H7 (cell line): ENCODE measurements at places on chromosomes 3 and 15.
A peak's percentile ranks its signal among the peaks of the same experiment; 100 is the strongest.

- DNase-seq, result no peak
These were observed 75.7 kb upstream of the TP63 start for GRCh38 chr3:189555558-189555881.

DNA sequence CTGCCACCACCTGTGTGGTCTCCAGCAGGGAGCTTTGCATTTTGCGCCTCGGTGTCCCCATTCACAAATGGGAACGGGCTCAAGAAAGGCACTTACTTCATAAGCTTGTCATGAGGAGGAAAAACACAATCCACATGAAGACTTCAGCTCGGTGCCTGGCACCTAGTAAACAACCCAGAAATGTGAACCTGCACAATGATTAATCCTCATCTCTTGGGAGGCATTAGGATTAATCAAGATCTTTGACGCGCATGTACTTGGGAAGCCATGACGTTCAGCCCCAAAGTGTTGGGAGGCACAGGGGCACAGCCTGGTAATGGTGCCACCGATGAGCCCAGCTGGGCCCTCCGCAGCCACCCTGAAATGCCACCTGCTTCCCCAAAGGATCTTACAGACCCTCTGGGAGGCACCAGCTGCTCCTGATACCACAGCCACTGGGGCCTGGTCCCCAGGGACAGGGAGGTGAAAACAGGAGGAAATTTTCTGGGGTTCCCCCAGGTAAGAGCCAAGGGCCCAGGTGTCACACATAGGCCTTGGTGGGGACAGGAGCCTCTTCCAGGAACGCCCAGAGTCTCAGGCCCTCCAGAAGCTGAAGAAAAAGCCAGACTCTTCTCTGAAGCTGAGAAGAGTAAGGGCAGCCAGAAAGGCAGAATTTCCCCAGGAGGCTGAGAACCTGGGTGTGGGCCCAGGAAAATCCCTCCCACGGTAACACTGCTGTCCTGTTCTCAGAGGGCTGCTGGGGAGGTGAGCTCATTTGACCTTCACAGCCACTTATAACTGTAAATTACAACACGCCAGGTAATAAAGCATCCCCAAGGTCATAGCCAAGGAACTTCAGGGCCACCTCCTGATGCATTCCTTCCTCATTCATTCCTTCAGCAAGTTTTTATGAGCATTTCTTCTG is 507.5 kb downstream of the SHQ1 start:
- no peak for DNase-seq

DNA sequence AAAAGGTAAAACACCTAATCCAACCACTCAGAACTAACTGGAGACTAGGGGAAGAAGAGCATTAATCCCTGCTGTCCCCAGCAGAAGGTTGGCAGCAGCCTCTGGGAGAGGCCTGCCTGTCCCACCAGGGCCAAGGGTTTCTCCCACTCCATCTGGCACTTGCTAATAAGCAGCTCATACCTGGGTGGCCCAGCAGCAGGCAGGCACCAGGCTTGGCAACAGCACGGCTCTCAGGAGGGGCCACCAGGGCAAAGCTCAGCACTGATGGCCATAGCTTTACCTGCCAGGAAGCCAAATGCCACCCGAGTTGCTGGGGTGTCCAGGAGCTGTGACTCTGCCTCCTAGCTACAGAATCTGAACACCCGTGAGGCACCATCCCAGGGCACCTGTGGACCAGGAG is 58.3 kb downstream of the BOC start:
- DNase-seq, result no peak

DNA sequence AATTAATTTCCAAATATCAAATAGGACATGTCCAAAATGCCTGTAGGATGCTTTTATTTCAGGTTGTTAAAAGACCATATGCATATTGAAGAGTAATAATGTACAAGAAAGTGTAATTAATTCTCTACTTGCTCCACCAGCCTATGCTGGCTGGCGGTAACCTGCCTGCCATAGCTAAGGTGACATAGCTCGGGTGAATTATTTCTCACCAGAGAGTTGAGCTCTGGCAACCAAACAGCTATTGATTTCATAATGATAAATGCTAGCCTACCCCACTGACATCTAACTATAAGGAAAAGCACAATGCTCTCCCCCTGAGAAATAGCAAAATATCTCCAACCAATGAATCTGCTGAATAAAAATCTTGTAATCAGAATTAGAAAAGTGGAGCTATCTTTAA is 48.9 kb downstream of the GADL1 start:
- no peak for DNase-seq

DNA sequence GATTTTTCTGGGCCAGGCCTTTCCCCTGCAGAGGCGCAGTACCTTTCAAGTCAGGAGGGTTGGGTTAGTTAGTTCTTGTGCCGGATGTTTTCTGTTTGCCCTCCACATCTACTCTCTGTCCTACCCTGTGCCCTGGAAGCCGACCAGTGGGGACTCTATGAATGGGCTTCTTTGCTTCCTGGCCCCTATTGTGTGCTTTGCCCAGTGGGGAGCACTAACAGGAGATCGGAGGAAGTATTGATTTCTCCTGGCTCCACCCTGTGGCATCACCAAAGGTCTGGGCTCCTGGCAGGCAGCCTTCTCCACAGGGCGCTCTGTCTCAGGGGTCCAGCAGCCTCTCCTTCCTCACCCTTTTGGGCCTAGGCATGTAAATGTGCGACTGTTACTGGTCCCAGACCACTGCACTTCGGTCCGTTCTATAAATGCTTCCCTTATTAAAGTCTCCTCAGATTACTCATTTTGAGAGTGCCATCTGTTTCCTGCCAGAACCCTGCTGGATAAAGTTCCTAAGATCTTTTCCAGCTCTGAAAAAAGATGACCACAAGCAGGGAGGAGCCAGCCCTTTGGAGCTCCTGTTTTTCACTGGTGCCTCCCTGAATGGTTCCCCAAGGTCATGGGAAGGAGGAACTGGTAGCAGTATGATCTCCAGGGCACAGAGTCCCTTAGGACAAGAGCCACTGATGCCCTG is 44.5 kb downstream of the CTDSPL start:
- no peak for DNase-seq

DNA sequence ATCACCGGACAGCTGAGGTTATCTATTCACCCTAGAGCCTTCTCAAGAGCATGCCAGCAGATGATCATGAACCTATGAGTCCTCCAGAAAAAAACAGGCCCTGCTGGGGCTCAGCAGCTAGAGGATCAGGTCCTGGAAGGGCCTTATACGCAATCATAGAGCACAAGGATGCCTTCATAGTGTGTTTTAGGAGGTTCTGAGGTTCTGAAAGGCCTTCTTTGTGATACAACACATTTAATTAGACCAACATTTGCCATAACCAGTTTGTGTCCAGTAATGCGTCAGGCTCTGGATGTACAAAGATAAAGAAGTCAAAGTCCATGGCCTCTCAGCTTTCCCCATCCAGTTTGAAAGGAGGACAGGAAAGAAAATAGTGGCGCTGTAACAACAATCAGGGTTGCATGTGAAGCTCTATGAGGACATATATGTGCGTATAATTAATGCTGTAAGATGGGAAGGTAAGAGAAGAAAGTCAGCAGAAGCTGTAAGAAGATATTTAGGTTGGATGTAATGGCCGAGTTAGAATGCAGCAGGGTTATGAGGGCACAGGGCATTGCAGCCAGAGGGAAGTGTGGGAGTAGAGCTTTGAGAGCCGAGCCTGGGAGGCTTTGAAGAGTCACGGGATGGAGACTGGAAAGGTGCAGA is 302.6 kb upstream of the TBL1XR1 start:
- no peak for DNase-seq

DNA sequence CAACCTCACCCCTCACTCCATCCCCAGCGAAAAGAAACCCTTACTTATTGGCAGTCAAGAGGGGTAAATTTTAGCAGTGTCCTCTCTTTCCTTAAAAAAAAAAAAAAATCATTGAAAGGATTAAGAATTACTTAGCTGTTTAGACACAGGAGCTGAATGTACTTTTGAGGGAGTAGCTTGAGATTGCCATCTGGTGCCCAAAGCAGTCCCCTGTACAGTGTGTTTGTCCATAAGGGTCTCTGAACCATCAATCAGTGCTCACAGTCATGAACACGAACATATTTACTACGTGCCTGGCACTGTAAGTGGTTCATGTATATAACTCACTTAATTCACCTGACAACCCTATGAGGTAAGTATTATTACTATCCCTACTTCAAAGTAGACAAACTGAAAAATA is 463.5 kb downstream of the RAP2B start:
- DNase-seq, result no peak

DNA sequence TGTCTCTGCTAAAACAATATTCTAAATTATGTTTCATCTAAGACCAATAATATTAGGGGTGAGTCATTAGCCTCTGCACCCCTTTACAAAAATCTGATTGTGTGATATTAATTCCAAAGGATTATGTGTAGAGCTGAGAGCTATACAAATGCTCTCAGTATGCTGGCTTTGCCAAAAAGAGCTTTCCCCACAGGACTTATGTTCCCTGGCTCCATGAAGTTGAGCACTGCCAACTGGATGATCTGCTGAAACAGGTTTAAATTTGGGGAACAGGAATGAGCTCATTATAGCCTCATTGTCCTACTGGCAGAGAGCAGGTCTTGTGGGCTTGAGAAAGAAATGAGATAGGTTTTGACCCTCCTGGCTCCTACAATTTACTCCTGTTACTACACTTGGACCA is 347.8 kb upstream of the LMCD1 start:
- DNase-seq, result no peak

GRCh38 chr3:45165497-45166283 is 19.5 kb upstream of the CDCP1 start:
- no peak for DNase-seq

- peak; percentile 98 for DNase-seq
These were observed 539 bp upstream of the PLCL2 start for GRCh38 chr3:16884084-16884747.

- DNase-seq, result peak; percentile 73
These were observed 6.5 kb downstream of the CHST13 start for GRCh38 chr3:126530171-126531050.

GRCh38 chr3:12495749-12496452 is 11.6 kb downstream of the TSEN2 start:
- peak; percentile 50 for DNase-seq

GRCh38 chr3:61562721-61563312 is 1.4 kb downstream of the PTPRG start:
- DNase-seq, result peak; percentile 73

DNA sequence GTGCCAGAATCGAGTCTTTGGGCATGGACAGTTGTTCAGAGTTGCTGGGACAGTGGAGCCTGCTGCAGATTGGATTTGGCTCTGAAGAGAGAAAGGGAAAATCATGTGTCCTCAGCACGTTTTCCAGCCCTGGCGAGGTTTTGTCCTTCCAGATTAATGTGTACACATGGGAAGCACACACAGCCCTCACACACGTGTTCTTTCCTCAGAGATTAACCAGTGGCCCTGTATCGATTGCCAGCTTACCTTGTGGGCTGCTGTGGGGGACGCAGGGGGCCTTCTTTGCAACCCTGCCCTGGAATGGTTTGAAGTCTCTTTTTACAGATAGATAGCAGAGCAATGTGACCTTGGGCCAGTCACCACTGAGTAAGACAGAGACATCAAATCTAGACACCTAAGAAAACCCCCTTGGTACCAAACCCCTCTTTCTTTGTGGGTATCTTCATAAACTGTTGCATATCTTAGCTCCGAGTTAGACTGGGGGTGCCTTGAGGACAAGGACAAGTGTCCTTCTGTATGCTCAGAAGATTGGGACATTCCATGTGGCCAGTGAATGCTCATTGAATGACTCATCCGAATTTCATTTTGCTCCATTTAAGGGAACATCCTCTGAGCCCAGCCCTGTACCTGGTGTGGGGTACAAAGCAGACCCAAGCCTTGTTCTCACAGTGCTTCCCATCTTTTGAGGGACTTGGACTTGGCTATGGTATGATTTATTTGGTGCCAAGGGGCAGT is 48.0 kb downstream of the SMAD6 start:
- no peak for DNase-seq

DNA sequence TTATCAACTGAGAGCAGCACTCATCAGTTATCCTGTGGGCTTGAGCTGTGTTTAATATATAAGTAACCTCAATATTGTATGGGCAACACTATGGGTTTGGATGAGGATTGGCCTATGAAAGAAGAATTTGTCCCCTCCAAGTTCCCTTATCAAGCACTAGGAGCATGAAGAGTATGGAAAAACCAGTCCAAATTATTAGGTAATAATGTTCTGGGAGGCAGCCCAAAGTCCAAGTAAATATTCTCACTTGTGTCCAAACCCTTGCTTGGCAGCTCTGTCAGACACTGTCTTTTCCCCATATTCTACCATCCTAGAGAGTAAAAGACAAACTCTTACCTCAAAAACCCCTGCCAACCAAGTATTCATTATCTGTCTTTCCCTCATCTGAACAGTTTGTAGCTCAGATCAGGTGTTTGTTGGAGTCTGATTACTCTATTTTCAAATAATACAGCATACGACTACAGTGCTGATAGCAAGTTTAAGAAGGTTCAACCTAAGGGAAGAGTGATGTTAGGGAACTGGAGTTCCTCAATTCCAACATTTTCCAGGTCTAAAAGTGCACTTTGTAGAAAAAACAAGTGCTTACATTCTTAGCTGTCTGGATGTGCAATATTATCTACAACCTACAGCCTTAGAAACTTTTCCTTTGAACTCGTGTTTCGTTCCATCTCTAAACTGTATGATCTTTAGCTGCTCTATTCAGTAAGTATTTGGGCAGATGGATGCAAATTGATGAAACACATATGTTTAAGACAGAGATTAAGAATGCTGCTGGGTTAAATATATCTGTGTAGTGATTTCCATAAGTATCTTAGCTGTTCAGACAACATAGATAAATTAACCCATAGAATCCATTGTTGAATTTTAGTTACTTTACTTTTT is 89.7 kb upstream of the PHLDB2 start:
- no peak for DNase-seq

- no peak for DNase-seq
These were observed 55.5 kb downstream of the ST6GAL1 start for GRCh38 chr3:186985661-186986364.
